ENCODE measurements at places on chromosomes 4 and X.

DNA sequence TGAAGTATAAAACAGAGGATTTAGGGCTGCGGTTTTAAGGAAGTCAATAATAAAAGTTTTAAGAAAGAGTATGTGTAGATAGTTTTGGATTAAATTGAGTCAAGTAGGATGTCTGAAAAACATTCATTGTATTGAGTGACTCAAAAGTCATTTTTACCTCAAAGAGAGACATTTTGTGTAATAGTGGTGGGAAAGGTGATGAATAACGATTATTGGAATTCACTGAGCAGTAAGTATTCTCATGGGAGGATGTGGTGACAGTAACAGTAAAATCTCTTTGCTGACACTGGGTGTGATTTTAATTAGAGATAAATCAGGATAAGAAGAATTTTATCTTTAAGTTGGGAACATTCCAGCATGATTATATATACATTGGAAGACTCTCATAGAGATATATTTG lies 233.6 kb downstream of the PDHA2 start:
- no peaks in the 10 kb centered on the region for H3K36me3 ChIP-seq
- H3K27me3 ChIP-seq, result no peaks in the 10 kb centered on the region
- no peak overlapping the region for H3K4me3 ChIP-seq
- DNase-seq, result no peak
- H3K4me1 ChIP-seq, result no peaks in the 10 kb centered on the region

GRCh38 chr4:14165222-14165920 lies 537.8 kb upstream of the BOD1L1 start:
- H3K4me3 ChIP-seq, result no peak overlapping the region
- no peak overlapping the region for H3K27ac ChIP-seq
- H3K4me1 ChIP-seq, result no peaks in the 10 kb centered on the region
- DNase-seq, result no peak

GRCh38 chr4:53173576-53173975 lies 192.3 kb downstream of the SCFD2 start:
- no peak overlapping the region for H3K27ac ChIP-seq
- no peaks in the 10 kb centered on the region for H3K27me3 ChIP-seq
- H3K36me3 ChIP-seq, result peaks cover 5% of the 10 kb centered on the region
- DNase-seq, result no peak

DNA sequence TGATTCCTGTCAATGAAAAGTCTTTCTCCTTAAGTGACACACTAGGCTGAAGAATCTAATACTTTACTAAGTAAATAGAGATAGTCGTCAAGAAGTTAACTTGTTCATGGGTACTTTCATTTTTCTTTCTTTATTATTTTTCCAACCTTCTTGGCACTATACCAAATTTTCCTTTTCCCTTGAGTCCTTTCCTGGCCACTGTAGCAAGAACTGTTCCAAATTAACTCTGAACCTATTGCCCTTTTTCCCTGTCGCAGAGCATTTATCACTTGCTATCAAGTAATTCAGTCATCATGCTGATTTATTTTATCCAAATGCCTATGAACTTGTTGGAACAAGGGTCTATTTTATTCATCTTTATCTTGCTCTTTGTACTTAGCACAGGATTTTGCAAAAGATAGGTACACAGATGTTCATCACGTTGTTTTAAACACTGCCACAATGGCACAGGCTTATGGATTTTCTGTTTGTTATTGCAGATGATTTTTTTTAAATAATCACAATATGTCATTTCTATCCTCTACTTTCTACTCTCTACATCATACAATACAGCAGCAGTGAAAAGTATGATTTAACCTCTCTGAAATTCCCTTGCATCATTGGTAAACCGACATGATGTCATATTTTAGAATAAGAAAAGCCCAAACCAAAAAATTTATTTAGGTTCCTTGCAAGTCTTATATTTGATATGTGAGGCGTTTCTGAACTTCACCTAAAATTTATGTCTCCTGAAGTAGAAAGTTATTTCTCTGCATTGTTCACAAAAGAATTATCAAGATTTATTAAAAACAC lies 2352.3 kb downstream of the PCDH7 start:
- DNase-seq, result no peak
- no peak overlapping the region for H3K4me3 ChIP-seq
- peak overlapping the region; percentile 54 for H3K27ac ChIP-seq
- no peaks in the 10 kb centered on the region for H3K4me1 ChIP-seq

DNA sequence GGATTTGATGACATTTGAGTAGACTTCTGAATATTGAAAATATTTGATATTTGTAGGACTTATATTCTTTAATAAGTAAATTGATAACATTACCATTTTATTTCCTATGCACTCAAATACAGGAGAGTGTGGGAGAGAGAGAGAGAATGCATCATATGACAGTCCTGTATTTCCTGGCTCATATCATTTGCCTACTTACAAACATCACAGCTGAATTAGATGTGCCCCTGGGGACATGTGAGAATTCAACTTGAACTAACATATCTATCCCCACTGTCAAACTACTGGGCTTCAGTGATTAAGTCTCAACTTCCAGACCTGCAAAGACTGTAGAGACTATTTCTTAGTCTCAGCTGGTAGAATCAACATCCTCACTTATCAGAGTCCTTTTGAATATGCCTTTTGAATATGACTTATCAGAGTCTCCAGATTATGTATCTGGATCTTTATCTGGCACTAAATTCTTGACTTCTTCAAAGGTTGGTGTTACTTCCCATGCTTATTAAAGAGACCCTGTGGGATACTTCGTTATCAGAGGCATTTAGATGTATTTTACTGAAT lies 75.5 kb downstream of the PABPC4L start:
- no peaks in the 10 kb centered on the region for H3K36me3 ChIP-seq
- no peak overlapping the region for H3K27ac ChIP-seq
- H3K4me3 ChIP-seq, result no peak overlapping the region
- H3K27me3 ChIP-seq, result no peaks in the 10 kb centered on the region

DNA sequence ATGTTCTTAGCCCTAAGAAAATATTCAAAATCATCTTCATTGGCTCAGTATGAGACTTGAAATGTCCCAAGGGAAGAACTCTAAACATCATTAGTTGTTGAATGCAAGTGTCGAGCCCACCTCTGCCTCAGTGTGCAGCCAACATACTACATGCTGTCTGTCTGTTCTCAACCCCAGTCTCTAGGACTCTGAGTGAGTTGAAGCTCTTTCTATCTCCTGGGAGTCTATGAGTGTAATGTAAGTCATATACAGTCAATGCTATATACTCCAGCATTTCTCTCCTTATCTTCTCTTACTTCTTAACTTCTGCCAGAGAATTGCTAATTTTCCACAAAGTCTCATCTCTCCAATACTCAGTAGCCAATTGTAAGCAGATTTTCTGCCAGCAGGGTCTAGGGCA lies 61.3 kb downstream of the SPATA18 start:
- H3K27ac ChIP-seq, result no peak overlapping the region
- no peaks in the 10 kb centered on the region for H3K36me3 ChIP-seq
- no peak overlapping the region for H3K4me3 ChIP-seq
- no peak for DNase-seq
- no peaks in the 10 kb centered on the region for H3K27me3 ChIP-seq

- no peak for DNase-seq
- H3K36me3 ChIP-seq, result no peaks in the 10 kb centered on the region
- no peak overlapping the region for H3K4me3 ChIP-seq
- H3K27me3 ChIP-seq, result peaks cover 33% of the 10 kb centered on the region
- no peak overlapping the region for H3K27ac ChIP-seq
- H3K4me1 ChIP-seq, result no peaks in the 10 kb centered on the region
Measured at GRCh38 chr4:153038623-153039311, 102.6 kb downstream of the FHDC1 start.

All from mesenchymal stem cell (in vitro differentiated cells and primary cell).